HCEC 1CT (cell line): ENCODE measurements at places on chromosomes 3 and 15.

DNA sequence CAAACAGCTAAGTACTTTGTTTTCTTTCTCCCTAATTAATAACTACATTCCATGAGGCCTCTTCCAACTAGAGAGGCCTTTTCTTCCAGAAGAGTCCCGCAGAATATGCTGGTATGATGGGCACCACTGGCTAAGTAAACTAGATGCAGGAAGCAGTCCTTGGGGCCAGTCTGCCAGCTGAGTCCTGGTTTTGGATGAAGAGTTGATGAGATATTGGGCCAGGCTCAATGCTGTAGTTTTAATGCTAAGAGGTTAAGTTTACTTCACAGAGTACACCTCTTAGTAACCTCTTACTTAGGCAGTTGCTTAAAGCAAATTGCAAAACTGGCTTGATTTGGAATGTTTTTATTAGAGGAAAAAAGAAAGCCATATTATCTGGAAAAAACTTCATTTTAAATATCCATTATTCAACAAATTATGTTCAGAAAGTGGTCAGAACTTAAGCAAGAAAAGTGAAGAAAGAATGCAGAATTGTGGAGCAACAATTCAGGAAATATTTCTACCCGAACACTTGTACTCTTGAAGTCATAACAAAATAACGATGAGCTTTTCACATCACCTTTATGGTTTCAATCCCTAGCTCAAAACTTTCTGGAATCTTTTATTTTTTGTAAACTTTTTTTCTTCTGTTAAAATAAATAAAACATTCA lies 178.4 kb upstream of the CDIN1 start:
- no peak for DNase-seq

DNA sequence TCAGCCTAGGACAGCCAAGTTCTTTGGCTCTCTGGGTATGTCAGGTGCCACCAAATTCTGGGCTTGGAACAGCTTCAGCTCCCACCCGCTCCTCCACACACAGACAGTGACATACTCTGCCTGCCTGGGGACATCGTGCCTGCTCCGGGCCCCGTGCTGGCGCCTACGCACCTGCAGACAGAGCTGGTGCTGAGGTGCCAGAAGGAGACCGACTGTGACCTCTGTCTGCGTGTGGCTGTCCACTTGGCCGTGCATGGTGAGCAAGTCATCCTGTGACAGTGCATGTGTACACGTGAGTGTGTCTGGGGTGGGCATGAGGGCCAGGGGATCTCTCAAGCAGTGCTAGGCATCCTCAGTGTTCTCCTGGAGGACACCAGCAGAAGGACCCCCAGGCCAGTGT lies 922 bp downstream of the IL17RC start:
- no peak for DNase-seq

DNA sequence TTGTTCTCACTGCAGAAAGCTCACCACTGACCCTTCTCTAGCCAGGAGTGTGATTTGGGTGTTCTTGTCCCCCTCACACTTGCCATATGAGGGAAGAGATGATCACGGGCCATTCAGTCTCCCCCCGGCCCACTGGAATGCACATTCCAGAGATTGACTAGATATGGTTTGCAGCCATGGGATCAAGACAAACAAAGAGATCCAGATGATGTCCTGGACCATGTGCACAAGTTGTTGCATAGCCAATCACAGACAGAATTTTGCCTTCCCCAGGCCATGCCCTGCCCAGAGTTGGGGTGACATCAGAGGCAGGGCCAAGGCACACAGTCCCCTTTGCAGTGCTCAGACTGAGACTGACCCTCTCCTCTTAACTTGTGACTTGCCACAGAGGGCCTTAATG lies 14.8 kb downstream of the MUC13 start:
- DNase-seq = no peak

DNA sequence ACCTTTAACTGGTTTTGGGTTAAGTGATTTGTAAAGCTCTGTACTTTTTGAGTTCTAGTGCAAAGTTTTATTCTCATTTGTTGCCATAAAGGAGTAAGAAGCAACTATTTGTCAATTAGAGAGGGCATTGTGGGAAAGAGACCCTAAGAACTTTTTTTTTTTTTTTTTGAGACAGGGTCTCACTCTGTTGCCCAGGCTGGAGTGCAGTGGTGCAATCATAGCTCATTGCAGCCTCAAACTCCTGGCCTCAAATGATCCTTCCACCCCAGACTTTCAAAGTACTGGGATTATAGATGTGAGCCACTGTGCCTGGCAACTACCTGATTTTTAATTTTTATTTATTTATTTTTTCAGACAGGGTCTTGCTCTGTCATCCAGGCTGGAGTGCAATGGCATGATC lies 4.9 kb downstream of the CHP1 start:
- no peak for DNase-seq

DNA sequence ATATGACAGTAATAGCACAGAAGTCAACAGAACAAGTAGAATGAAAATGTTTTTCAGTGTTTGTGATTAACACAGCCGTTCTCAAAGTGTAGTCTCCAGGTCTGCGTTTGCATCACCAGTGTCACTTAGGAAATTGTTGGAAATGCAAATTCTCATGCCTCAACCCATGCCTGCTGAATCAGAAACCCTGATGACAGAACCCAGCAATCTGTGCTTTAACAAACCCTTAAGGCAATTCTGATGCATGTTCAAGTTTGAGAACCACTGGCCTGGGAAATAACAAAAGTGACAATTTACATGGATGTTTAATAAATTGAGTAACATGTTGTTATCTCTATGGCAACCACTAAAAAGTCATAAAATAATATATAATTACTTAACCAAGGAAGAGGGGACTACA lies 103.1 kb upstream of the ATP11B start:
- no peak for DNase-seq

DNA sequence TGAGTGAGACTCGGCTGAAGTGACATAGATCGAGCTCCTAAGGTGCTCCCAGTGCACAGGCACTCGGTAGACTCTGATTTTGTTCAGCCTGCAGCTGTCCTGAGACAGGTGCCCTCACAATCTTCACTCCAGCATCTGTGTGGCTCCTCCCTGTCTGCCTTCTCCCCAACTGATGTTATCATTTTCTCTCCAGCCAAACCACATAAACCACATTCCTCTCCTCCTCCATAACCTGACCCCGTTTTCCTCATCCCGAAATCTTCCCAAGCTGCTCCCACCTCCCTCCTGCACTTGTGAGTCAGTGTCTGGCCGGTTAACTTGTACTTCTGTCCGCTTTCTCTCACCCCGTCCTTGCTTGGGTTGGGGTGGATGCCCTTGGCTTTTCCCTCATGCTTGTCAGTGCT lies 93.3 kb upstream of the HACD2 start:
- DNase-seq = peak; percentile 90

GRCh38 chr15:80596521-80596976 lies 98.6 kb upstream of the ABHD17C start:
- DNase-seq = no peak

GRCh38 chr3:42179110-42179725 lies 86.8 kb downstream of the CCK start:
- DNase-seq = peak; percentile 87

GRCh38 chr15:99438691-99439523 lies 126.9 kb upstream of the MEF2A start:
- no peak for DNase-seq

DNA sequence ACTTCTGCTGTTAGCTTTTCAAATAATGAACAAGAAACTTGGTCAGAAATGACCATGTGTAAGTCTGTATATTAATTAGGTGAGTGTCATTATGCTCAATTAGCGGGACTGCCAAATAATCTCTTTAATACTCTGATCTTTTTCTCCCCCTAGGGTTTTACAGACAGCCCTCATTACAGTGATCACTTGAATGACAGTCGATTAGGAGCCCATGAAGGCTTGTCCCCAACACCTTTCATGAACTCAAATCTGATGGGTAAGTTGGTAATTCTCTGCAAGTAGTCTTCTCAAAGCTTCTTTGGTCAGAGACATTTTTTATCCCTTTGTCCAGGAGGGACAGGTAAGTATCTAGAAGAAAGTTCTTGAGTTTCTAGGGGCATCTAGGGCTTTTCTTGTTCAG lies 173.2 kb downstream of the TCF12 start:
- DNase-seq = no peak

GRCh38 chr15:49644364-49644794 lies 23.5 kb downstream of the DTWD1 start:
- no peak for DNase-seq
